ENCODE measurements at places on chromosomes 16 and 17.
A peak's percentile ranks its signal among the peaks of the same experiment; 100 is the strongest.

DNA sequence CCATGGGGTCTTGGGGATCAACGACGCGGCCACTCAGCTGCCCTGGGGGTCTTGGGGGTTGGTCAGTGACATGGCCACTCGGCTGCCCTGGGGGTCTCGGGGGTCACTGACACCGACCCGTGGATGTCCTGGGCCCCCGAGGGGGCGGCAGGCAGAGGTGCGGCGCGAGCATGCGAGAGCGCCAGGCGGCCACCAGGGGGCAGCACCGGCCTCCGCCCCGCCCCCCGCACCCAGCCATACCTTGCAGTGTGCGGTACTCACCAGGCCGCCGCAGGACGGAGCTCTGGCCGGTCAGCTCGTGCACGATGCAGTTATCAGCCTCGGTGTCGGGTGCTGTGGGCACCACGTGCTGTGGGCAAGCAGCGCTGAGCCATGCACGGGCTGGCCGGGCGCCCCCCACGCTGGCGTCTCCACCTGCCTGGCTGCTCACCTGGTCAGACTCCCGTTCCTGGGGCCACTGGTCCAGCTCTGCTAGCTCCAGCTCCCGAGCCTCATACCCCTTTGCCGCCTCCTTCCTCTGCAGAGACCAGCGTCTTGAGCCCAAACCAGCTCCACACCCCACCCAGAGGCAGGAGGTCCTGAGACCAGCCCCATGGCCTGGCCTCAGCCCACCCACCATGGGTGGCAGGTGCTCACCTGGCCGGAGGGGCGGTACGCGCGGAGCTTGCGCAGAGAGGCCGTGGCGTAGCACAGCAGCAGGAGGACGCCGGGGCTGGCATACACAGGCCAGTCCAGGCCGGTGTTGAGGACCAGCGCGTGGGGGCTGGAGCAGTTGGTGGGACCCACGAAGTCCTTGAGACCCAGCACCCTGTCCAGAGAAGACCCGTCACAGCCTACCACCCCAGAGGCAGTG lies 31.2 kb downstream of the CTU2 start:
- peak; percentile 76 for DNase-seq

DNA sequence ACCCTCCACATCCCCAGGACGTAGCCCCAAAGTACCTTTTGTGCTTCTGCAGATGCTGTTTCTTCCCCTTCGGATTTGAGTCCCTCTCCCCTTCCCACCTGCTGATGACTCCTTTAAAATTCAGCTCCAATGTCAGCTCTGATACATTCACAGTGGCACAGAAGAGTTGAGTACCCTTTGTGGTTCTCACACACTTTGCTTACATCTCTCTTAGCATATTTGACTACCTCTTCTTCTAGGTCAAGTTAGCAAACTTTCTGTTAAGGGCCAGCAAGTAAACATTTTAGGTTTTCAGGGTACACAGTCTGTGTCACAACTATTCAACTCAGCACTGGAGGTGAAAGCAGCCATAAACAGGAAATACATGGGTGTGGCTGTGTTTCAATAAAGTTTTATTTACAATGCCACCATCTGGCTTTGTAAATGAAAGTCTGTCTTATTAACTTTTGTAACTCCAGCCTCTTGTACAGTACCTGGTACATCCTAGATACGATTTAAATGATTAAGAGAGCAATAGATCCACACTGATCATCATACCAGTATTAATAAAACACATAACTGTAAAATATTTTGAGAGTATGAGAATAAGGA lies 161.7 kb downstream of the SOX9 start:
- no peak for DNase-seq

DNA sequence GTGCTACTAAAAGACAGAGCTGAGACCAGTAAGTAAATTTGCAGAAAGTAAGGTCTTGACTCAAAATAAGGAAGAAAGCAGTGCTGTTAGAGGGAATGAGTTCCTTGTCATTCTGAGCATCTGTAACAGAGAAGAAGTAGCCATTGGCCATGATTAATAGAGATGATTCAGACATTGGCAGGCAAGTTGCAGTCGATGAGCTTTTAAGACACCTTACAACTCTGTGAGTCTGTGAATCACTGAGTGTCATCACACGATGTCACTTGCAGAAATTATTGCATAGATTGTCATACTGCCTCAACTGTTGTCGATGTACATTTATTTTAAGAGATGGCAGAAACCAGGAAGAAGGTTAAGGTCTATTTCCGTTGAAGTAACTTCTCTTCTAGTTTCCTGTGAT lies 201.1 kb upstream of the CDH13 start:
- no peak for DNase-seq

DNA sequence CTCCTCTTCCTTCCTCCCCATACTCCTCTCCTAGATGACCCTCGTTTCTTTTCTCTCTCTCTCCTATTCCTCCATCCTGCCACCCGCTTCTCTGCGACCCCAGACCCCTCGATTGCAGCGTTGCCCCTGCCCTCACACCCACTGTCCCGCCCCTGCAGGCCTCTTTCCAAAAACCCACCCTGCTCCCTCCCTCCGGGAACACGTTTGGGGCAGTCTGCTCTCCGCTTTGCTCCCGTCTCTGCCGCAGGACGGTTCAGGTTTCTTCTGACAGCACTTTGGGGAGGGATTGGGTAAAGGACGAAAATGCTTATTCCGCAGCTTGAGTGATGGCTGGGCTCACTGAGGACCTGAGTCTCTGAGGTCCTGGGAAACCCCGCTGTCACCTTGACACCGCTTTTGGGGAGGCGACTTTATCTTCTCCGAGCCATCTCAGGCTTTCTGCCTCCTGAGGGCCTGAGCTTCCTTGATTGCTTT lies 690 bp downstream of the NDE1 start:
- DNase-seq: peak; percentile 47

DNA sequence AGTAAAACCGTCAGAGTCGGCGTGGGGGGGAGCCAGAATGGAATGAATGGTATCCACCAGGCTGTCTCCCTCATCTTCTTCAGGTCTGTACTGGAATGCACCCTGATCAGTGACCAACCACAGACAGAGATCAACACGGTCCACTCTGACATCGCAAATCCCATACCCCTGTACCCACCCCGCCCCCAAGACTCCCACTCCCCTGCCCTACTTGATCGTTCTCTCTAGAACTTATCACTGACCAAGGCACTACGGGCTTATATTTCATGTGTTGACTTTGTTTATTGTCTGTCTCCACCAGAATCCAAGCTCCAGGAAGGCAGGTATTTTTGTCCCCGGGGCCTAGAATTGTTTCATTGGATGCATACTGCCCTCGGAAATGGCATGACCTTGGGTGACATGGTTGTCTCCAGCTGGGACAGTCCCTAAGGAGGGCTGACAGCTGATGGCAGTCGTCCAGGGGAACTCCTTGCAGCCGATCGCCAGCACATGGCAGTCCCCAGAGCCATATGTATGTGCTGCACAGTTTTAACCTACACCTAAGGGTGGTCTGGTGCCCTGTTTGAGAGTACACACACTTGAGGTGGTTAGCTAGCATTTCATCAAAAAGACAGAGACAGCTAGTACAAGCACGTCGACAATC lies 526 bp upstream of the MFSD6L start:
- DNase-seq: peak; percentile 9

- DNase-seq: no peak
These were observed 10.4 kb downstream of the HSD11B2 start for GRCh38 chr16:67441271-67441753.

DNA sequence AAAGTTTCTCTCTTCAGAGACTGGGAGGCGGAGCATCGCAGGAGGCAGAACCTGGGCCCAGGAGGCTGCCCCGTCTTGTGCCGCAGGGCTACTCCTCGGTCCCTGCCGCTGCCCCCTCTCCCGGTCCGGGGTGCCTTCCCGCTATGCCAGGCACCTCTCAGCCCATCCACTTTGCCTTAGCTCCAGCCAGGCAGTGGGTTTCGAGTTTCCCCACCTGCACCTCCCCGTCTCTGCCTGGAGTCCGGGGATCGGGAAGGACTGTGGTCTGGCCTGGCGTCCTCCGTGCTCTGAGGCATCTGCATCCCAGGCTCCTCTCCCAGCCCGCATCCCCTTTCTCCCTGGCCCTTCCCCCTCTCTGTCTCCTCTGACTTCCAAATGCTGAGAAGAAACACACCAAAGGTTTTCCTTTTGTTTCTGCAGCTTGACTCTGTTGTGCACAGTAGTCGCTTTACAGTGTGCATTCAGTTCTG lies 26.8 kb upstream of the PIK3R6 start:
- no peak for DNase-seq

DNA sequence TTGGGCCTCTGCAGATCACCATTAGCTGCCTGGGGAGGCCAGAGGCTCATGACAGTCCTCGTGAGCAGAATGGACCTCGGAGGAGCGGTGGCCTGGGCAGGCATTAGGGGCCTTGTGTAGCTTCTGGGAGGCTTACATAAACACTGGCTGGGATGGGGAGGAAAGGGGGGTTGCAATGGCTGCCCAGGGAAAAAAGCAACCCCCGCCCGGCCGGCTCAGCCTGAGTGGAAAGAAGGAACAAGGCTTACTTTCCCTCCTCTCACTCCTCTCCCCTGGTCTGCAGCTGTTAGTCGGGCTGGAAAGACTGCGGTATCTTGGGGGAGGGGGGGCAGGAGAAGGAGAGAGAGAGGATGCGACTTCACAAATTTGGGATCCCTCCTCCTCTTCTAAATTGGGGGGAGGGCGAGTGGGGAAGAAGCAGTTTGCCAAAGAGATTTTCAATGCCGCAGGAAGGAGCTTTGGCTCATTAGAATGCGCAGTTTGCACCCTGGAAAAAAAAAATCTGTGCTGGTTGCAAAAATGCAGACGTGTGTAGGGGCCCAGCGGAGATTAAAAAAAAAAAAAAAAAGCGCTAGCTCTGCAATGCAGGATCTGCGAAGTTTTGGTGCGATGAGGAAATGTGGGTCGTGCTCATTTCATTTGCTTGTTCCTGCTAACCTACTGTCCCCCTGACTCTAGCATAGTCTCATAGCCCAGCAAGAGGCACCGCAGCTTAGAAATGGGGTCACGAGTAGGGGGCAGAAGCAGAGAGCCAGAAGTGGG lies 6.6 kb upstream of the NR1D1 start:
- peak; percentile 27 for DNase-seq

- no peak for DNase-seq
These were observed 14.8 kb upstream of the HS3ST2 start for GRCh38 chr16:22799113-22799512.

GRCh38 chr16:2831203-2831602 lies 1.1 kb downstream of the ZG16B start:
- DNase-seq: no peak

DNA sequence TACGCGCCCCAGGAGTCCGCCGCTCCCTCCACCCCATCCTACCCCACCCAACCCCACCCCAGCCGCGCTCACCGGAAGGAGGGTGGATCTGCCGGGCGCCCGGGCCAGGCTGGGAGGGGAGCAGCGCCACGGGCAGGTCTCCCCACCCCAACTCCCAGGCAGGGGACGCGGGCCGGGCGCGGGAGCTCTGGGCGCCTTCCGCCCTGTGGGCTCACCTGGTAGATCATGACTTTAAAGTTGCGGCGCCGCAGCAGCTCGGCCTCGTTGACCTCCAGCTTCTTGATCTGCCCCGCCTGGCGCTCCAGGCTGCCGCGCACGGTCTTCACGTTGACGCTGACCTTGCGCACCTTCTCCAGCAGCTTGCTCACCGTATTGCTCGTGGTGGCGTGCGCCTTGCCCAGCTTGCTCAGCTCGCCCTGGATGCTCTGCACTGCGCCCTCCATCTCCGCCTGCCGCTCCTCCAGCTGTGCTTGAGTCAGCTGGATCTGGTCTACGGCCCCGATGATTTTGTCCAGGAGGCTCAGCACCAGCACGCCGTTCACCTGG lies 571 bp downstream of the CAVIN1 start:
- peak; percentile 57 for DNase-seq

- DNase-seq: no peak
These were observed 419.8 kb downstream of the SLC39A11 start for GRCh38 chr17:72672729-72673128.

DNA sequence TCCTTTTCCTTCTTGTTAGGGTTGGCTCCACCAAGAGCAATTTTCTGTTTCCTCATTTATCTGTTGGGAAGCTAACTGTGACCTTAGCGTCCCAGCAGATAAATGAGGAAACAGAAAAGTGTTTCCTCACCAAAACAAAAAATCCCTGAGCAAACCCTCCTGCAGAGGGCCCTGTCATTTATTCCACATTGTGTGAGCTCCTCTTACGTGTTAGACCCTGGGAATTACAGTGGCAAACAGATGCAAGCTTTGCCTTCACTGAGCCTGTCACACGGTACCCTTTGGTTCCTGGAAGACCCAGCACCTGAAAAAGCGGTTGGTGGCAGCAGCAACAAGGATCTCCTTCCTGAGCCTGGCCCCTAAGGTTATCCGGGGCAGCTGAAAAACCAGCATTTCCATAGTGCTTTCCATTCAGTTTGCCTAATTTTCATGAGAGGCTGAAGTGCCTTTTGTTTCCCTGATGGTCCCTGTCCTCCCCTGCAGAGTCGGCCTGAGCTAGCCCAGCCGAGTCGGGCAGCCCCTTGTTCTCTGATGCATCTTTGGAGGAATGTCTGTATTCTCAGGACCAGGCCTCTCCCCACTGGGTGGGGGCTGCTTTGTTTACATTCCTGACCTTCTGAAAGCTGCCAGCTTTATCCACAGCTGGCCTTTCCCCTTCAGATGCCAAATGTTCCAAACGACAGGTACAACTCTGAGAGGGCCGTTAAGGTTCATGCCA lies 34.7 kb downstream of the YPEL2 start:
- peak; percentile 69 for DNase-seq

DNA sequence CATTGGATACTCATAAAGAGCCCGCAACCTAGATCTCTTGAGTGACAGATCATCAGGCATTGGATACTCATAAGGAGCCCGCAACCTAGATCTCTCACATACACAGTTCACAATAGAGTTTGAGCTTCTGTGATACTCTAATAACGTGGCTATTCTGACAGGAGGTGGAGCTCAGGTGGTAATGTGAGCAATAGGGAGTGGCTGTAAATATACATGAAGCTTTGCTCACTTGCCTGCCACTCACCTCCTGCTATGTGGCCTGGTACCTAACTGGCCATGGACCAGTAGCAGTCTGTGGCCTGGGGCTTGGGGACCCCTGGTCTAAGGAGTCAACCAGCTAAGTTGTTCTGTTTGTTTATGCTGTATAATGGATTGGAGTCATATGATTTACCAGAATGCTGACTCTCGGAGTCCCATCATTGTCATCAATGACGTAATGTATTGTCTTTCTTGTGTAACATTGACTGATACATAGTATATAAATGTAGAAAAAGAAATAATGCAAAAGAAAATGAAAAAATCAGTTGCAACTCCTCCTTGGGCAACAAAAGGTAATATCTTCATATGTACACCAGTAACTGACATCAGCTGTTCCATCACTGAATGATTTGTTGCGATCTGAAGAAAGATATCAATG lies 17.5 kb downstream of the ABCA9 start:
- no peak for DNase-seq

GRCh38 chr16:89120281-89120680 lies 26.6 kb downstream of the ACSF3 start:
- DNase-seq: no peak

DNA sequence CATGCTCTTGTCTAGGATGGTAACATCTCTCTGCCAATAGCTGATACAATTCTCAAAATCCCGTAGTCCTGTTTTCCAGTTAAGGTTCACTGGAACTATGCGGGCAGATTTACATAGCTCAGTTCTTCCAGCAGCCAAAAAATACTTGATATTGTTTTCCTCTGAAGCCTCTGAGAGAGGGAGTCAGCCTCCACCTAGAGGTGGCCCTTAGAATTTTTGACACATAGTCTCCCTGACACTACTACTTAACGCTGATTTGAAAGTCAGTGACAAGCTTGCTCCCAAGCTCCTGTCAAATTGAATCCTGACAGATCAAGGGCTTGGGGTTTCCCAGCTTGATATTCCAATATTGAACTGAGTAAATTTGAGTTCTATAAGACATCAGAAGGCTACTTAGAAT lies 1780.1 kb downstream of the TP53TG3F start:
- no peak for DNase-seq

- peak; percentile 5 for DNase-seq
These were observed 163.4 kb downstream of the LAT start for GRCh38 chr16:29148131-29148691.

Data from iris pigment epithelial cell (primary cell).